A549 treated with CpdA at 1 μM for 4 hours (cell line): ENCODE measurements at places on chromosomes 12 and 14. TPM values are rescaled to one million over a fixed set of nuclear protein-coding genes. Genes with fewer than 3 reads are reported as not detected.

The IL31 gene
- total RNA-seq, result not detected in 5 replicates

The RNASE3 gene
- not detected in 5 replicates for total RNA-seq

The SOX5 gene
- total RNA-seq, result not detected in 5 replicates

The KRT6C gene
- not detected in 5 replicates for total RNA-seq

The HCAR3 gene
- total RNA-seq, result 0.22 to 0.47 TPM (median 0.30 TPM) in 4 of 5 replicates, not detected in the other

The FAM181A gene
- not detected in 5 replicates for total RNA-seq

The NANOG gene
- total RNA-seq, result not detected in 5 replicates

The ADAM20 gene
- total RNA-seq, result 0.01 TPM in 1 of 5 replicates, not detected in the others

The CCDC184 gene
- total RNA-seq, result 2.5 to 3.6 TPM (median 3.2 TPM) in 5 replicates

The ENDOU gene
- not detected in 5 replicates for total RNA-seq

The MANSC4 gene
- total RNA-seq, result 0.07 to 0.13 TPM in 2 of 5 replicates, not detected in the others

The TAS2R50 gene
- not detected in 5 replicates for total RNA-seq

The DEPDC4 gene
- 1.3 to 2.2 TPM (median 1.5 TPM) in 5 replicates for total RNA-seq

The ERBB3 gene
- total RNA-seq, result 1.4 to 2.8 TPM (median 1.6 TPM) in 5 replicates

The ACSM4 gene
- total RNA-seq, result not detected in 5 replicates
